ENCODE measurements at places on chromosomes 3 and 15. TPM values are rescaled to one million over a fixed set of nuclear protein-coding genes. Genes with fewer than 3 reads are reported as not detected.
A peak's percentile ranks its signal among the peaks of the same experiment; 100 is the strongest.

DNA sequence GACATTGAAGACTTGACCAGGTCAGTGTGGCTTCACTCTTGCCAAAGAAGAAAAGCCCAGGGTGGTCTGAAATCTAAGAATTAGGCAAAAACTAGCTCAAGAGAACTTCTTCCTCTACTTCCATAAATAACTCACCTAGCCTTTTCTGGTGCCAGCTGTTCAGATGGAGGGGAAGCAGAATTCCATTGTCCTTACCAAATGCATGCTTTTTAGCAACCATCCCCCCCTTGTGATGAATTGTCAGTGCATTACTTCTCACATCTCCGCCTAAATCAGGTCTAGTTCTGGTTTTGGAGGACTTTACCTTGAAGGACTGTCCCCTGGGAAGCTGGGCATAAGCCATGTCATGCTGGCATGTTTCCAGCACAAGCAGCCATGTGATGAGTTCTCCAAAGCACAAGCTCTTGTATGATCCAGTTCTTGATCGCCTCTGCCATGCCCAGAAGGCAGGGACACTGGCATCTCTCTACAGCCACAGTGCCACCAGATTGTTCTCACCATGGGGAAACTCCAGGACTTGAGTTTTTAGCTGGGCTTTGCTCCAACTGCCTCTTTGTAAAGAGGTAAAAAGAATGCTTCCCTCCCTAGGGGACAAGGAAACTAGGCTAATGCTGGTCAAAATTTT, 96.4 kb upstream of the IL12A start:
- no peak for DNase-seq

DNA sequence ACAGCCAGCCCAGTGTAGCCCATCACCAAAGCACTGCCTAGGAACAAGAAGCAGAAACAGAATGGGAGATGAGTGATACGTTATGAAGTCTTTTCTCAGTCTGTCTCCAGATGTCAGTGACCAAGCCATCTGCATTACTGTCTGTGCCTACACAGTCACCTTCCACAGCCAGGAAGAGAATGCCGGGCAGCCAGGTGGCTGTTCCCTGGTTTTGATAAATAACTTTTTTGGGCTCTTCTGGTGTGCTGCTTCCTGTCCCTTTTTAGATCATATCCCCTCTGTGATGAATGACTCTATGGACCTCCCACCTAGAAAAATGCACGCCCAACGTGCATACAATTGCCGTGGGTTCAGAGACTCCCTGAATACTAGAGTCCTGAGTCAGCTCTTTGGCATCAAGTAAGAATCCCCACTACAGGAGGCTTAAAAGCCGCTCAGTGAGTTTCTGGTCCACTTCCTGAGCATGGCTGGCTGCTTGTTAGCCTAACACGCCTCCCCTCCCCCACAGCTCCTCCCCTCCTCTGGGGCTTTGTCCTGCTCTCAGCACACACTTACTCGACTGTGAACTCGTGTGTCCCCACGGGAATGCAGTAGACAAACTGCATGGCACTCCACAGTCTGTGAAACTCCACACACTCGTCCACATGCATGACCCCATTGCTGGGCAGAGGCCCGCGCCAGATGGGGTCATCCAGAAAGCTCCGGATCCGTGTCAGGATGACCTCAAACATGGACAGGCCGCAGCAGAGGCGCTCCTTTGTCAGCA, 34.7 kb downstream of the NIPA2 start:
- DNase-seq: peak; percentile 27

Gene PRR20G
- total RNA-seq: not detected

Gene ITPKA
- 9.7 TPM for total RNA-seq

Gene CPNE9
- total RNA-seq: not detected

- no peak for DNase-seq
Measured at GRCh38 chr3:51401735-51402134, 10.7 kb downstream of the RBM15B start.

GRCh38 chr15:98358971-98359370, 289.4 kb upstream of the IGF1R start:
- no peak for DNase-seq

DNA sequence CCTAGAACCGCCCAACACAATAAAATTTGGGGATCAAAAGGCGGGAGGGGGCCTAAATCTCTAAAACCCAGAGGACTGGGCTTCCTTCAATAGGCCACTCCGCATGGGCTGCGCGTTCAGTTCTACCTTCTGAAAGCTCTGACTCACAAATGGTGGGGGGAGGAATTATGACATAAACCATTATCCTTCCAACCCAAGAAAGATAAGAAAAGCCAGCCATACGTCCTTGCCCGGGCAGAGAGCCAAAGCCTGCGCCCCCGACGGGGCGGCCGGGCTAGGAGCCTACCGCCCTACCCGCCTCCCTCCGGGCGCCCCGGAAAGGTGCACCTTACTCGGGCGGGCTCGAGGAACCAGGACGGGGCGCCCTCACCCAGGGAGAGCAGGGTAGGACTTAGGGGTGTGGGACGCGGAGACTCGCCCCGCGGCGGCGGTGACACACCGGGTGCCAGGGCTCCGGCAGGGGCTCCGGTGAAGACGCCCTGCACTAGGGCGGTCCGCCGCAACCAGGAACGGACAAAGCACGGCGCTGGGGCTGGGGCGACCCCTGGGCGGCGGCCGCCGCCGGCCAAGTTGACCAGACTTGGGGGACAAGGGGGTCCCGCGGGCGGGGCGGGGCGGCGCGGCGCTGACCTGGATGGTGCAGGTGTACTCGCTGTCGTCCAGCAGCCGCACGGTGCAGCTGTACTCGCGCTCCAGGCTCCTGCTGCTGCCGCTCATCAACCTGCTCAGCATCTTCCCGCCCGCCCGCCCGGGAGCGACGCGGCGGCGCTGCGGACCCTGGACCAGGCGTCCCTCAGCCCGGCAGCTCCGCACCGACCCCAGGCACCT, 534 bp downstream of the FRMD5 start:
- peak; percentile 46 for DNase-seq

Gene HYAL1
- 7.3 TPM for total RNA-seq

- no peak for DNase-seq
Measured at GRCh38 chr3:40324621-40325020, 15.1 kb downstream of the EIF1B start.

DNA sequence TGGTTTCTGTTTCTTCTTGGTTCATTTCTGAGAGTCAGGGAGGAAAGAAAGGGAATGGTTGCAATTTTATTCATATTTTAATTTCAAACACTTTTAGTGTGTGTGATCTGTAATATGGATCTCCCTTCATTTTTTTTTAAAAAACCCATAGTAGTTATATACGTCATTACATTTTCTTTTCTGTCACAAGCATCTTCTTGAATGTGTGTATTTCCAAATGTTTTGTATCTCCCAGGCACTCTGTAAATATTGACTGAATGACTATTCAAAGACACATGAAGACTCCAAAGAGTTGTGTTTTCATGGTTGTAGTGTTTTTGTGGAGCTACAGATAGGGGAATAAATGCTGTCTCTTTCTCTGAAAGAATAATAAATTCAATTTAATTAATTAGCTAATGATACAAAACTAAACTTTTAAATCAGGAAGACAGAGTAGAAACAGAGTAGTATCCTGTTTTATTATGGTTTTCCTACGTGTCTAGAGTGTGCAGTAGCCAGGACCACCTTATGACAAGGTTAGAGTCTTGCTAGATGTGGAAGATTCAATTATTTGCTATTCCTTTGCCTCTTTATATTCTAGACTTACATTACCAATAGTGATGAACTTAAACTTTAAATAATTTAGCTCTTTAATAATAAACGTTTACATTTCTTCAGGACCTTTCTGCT, 35.5 kb downstream of the NECTIN3 start:
- DNase-seq: no peak

DNA sequence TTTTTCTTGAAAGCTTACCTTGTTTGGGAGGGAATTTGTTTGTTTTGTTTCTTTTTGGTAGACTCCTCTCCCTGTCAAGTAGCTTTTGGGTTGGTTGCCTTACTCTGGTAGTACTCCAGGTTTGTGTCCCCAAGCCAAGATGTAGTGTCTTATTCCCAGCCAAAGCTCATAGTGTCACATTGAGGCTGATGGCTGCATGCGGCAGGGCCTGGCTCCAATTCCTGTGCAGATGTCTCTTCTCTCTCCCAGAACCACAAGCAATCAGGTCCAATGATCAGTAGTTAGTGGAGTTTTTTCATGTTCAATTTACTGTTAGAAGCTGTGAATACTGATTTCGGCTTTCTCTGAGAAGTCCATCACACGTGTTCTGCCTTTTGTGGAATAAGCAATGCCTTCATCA, 221.1 kb upstream of the THBS1 start:
- DNase-seq: no peak

Gene SLITRK3
- total RNA-seq: not detected

GRCh38 chr3:182912474-182912873, 67.9 kb downstream of the DCUN1D1 start:
- DNase-seq: no peak

GRCh38 chr15:100114571-100114970, 227.2 kb downstream of the ADAMTS17 start:
- DNase-seq: no peak

Gene FBN1
- total RNA-seq: 353 TPM

All from renal cortical epithelial cell (primary cell).